Stimulated activated CD4-positive, alpha-beta T cell treated with anti-CD3 and anti-CD28 coated beads, Interleukin-12 subunit alpha, Interleukin-12 subunit beta, amount 100 ng/mL, for 24 hours (primary cell): ENCODE measurements at places on chromosomes 13 and 19.

- no peak for DNase-seq
These were observed 68.2 kb downstream of the OXGR1 start for GRCh38 chr13:96925916-96926628.

- no peak for DNase-seq
These were observed 108.6 kb downstream of the ELF1 start for GRCh38 chr13:40910324-40911050.

DNA sequence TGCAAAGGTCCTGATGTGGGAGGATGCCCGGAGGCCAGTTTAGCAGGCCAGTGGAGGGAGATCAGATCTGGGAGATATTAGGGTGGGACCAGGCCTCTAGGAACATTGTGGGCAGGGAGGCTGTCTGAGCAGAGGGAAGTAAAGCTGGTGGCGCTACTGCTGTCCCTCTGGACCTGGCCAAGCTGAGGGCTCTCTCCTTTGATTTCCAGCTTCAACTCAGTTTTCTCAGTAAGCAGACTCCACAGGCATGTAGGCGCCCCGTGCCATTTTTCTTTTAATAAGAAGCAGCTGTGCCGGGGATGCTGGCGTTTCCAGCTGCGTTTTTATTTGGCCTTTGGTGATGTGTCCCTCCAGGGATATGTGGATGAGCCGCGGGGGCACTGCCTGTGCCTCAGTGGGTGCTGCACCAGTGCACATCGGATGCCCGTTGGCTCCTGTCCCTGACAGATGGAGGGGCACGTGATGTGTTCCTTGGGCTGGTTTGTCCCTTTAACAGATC lies 6.7 kb downstream of the DNM2 start:
- no peak for DNase-seq

- no peak for DNase-seq
These were observed 431.2 kb downstream of the FOXO1 start for GRCh38 chr13:40235160-40235796.

DNA sequence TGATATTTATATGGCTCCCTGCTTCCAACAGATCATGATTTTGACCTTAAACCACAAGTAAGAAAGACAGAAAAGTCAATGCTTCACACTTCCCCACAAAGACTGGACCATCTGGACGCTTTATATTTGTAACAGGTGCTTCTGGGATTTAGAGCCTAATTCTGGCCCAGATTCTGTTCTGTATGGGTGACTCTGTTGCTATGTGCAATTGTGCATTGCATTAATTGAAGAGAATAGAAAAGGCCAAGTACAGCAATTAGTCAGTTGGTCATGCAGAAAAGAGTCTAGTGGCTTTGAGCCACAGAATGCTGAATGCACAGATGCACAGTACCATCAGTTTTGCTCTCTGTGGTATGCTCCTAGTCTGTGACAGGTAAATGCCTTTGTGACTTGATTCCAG lies 657.4 kb upstream of the ATXN8OS start:
- DNase-seq = no peak

DNA sequence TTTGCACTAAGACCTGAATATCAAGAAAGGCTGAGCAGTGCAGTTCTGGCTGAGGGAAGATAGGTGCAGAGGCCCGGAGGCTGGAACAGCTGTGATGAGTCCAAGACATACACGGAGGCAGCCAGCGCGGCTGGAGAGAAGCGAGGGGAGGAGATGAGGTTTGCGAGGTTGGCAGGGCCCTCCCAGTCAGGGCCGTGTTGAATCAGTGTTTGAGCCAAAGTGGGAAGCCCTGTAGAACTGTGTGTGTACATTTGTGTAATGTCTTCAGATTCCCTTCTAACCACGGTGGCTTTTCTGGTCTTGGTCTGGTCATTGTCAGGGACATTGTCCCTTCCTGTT lies 34.9 kb downstream of the PAK4 start:
- DNase-seq = no peak

GRCh38 chr19:31294189-31294588 lies 55.0 kb downstream of the TSHZ3 start:
- DNase-seq = no peak

DNA sequence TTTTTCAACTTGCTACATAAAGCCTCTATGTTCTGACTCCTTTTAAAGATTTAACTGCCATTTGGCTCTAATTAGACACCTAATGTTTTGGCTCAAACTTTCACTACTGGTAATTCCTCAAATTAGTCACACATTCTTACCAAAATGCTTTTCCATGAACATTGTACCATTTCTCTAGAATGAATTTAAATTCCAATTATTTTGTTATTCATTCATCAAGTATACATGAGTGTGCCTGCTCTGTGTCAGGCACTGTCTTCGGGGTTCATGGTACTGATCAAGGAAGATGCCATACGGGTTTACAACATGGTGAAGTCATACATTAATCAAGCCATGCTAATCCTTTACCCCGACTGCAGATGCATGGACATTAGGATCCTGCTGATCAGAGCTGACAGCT lies 69.1 kb upstream of the POSTN start:
- no peak for DNase-seq

- no peak for DNase-seq
These were observed 1.6 kb downstream of the NBEA start for GRCh38 chr13:34943436-34944273.

- DNase-seq = no peak
These were observed 24.5 kb downstream of the ZBTB7A start for GRCh38 chr19:4042064-4042730.

DNA sequence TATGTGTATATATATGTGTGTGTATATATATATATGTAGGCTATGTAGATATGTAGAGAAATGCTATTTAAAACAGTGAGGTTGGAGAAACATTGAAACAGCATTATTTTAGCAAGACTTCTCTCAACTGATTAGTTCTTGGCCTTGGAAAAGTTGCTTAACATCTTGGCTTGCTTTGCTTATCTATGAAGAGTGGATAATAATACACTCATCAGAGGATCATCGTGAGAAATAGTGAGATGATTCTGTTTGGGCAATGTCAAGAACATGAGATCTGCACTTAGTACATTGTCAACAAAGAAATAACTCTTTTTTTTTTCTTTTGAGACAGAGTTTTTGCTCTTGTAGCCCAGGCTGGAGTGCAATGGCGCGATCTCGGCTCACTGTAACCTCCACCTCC lies 128.3 kb downstream of the KLF5 start:
- no peak for DNase-seq

GRCh38 chr13:46160471-46161066 lies 21.4 kb downstream of the LCP1 start:
- DNase-seq = no peak

- DNase-seq = no peak
These were observed 14.7 kb downstream of the KBTBD6 start for GRCh38 chr13:41117869-41118268.

DNA sequence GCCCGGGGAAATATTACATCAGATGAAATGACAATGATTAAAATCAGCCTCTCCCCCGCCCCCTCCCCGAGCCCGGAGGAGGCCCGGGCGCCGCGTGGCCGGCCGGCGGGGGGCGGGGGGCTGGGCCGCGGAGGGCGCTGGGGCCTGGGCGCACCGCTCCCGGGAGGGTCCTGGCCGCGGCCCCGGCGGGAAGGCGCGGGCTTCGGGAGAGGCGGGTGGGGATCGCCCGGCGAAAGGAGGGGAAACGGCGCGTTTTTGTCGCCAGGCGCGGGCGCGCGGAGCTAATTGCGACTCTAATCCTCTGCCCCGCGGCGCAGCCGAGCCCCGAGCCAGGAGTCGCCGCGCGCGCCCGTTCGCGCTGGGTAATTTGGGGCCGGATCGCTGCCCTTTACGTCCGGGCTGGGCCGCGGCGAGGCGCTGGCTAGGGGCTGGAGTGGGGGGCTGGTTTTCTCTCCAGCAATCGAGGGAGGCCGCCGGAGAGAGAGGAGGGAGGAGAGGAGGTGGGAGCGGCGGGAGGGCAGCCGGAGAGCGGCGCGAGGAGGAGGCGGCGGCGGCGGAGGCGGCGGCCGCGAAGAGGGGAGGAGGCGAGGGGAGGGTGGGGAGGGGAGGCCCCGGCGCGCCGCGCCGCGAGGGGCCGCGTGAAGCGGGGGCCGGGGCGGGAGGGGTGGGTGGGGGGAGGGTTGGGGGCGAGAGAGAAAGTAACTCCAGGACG lies at the start of gene KCTD15:
TSS of gene KCTD15 (plus strand) at position 707 of the 712 bp plus-strand sequence. CDS start 3,585 bp downstream, outside the sequence.
- DNase-seq = no peak

GRCh38 chr19:35063940-35064818 lies 22.7 kb downstream of the HPN start:
- DNase-seq = no peak

GRCh38 chr13:77351315-77351714 lies 24.4 kb upstream of the MYCBP2 start:
- no peak for DNase-seq

DNA sequence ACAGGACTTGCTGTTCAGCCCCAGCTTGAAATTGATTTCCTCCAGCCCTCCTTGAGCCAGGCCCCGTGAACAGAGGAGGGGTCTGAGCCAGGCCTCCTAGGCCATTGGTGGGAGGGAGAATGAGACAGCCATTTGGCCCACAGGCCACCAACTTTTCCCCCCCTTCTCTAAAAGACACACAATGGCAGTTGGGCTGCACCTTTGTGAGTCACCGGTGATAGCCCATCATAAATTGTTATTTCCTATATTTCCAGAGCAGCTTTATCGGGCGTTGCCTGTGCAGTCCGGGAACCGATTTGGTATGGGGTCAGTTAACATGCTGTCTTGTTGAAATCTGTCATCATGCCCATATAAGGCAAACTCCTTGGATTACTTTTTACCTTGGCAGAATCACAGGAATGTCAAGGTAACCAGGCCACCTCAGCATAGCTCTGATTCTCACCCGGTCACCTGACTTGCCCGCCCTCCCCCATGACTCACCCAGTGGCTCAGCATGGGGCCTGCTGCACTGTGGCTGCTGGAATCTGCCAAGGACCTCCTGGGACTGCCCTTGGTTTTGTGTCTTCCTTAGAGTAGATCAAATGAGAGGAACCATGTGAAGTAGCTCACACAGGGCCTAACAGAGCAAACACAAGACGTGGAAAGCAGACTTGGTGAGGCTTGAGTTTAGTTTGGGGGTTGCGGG lies 36.1 kb downstream of the ACTN4 start:
- DNase-seq = no peak

DNA sequence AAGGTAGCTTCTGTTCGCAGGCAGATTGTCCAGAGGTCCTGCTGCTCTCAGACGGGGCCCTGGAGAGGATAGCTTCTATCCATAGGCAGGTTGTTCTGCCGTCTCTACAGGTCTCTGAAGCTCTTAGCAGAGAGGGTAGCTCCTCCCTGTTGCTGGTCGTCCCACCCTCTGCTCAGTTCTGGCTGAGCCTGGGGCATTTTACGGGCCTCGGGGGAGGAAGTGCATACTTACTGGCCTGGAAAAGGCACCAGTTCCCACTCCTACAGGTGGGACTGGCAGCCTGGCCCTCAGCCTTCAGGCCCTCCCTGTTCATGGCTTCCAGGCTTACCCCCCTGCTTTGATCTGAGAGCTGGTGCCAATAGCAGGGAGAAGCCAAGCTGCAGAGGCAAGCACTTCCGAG lies 42.3 kb downstream of the USPL1 start:
- no peak for DNase-seq

DNA sequence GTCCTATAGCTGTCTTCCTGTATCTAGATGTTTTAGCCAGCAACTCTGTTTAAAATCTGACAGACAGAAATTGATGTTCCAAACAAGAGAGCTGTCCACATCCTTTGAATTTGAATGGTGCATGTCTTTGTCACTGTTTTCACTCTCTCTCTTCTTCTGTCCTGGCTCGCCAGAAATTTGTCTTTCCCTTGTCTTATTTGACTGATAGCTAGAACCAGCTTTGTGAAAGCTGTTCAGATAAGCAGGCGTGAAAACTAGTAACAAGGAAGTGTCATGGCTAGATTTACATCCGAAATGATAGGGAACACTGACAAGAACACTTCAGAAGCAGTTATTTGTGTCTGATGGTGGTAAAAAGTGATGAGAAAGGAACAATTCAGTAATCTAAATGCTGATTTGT lies 354.9 kb upstream of the SLITRK1 start:
- no peak for DNase-seq

- no peak for DNase-seq
These were observed 3.2 kb downstream of the PLK5 start for GRCh38 chr19:1526979-1527649.

DNA sequence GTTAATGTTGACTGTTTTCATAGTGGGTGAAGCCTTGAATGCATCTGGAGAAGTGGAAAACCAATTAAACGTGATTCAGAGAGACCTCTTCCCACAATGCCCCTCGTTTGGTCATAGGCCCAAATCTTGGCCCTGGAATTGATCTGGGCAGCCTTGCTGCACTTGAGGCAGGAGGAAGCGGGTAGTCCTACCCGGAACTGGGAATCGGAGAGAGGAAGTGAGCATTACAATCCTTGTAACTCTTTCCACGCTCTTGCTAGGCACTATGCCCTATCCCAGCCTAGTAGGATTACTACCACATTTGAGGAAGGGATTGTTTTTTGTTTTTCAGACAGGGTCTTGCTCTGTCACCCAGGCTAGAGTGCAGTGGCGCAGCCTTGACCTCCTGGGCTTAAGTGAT lies 3.6 kb downstream of the KCNK6 start:
- no peak for DNase-seq

GRCh38 chr13:75258159-75258782 lies 223.7 kb downstream of the TBC1D4 start:
- no peak for DNase-seq

DNA sequence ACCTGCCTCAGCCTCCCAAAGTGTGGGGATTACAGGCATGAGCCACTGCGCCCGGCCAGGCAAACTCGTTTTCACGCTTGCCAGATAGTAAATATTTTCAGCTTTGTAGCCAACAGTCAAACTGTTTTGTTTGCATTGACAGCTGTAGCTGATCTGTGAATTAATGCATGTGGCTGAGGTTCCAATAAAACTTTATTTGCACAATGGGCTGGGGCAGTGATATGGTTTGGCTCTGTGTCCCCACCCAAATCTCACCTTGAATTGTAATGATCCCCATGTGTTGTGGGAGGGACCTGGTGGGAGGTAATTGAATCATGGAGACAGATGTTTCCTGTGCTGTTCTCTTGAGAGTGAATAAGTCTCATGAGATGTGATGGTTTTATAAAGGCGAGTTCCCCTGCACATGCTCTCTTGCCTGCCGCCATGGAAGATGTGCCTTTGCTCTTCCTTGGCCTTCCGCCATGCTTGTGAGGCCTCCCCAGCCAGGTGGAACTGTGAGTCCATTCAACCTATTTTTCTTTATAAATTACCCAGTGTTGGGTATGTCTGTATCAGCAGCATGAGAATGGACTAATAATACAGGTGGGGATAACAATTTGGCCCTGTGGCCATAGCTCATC lies 22.4 kb upstream of the RANBP3 start:
- no peak for DNase-seq

DNA sequence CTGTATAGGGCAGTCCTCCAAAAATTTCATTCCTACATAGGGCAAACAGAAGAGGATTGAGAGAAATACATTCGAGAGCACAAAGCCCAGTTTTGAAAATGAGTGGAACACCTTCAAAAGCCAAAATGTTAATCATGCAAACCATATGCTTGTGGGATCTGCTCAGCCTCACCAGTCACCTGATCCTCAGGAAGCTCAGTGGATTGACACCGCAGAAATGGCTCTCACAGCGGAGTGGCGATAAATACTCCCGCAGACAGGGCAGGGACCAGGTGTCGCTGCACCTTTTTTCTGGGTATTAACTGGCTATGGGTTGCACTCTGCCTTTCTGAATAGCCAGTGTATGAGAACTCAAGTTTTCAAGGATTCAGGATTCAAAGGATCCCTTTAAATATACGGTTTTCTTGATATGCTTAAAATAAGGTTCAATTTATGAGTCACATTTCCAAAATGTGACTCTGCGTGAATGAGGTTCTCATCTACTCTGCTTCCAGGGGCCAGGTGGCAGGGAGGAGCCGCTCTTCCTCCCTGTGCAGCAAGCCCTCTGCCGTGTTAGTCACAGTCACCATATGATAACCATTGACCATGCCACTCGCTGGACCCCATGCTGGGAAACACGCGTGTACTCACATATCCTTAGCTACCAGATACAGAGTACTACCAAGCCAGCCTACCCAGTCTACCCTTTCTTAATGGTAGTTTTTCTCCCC lies 18.3 kb upstream of the DHRS12 start:
- no peak for DNase-seq
